ENCODE measurements at places on chromosomes 7 and 10.

DNA sequence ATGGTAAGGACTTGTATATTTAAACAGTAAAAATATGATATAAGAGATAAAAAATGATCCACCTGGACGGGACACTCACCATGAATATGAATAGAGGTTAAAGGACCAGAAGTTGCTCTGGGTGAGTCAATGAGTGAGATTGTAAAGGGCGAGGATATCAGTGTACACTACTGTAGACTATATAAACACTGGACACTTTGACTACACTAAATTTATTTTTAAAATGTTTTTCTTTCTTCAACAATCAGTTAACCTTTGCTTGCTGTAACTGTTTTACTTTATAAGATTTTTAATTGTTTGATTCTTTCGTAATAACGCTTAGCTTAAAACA lies 202.8 kb downstream of the VTI1A start:
- DNase-seq = no peak

DNA sequence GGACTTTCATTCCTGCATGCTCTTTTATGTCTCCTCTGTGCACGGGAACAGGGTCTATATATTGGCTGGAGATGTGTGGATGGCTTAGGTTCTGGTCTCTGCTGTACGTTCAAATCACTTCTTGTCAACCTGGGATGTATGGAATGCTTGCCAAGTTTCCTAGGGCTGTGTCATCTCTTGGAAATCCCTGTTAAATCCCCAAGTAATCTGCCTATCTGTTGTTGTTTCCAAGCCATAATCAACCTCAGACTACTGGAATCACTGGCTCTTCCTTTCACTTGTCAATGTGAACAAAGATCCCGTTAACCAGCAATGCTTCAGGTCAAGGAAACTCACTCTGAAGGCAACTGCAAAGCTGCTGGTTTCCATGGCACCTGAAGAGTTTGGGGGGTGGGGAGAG lies 93.3 kb upstream of the FAM171A1 start:
- DNase-seq = no peak

DNA sequence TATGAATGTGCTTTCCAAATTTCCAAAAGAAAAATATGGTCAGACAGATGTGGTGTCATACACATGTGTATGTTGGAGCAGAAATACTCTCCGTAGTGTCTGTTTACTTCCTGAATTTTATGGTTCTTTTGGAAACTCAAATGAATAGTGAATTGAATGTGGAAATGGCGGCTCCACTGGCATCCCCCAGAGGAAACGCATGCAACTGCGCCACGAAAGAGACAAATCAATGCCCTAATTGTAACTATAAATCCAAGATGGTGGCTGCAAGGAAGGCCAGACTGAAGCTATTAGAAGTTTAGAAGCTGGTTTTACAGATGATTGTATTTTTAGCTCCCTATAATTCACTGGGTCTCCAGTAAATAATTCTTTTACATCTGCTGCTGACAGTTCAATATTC lies 246.7 kb downstream of the FGFR2 start:
- DNase-seq = no peak

DNA sequence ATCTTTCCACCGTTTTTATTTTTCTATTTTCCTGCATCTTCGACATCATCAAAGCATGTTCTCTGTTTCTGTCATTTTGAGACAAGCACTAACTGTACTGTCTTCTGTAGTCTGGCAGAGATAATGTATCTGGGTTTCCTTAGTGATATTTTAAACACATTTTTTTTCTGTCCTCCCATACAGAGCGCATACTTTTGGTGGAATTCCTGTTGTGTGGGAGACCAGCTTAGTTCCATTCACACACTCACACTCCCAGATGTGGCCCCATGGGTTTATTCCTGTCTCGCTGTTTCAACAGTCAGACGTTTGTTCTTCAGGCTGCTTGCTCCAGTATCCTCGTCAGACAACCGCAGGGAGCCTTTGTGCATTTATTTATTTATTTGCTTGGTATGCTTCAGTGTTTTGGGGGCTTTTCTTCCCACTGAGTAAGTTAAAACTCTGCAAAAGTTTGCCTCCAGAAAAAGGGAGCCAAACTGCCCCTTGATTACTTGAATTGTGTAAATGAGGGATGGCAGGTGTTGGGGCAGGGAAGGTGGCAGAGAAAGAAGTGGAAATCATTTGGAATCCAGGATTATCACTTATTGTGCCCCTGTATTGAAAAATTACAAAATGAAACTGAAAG lies 456.8 kb upstream of the KLF6 start:
- DNase-seq = peak; percentile 78

DNA sequence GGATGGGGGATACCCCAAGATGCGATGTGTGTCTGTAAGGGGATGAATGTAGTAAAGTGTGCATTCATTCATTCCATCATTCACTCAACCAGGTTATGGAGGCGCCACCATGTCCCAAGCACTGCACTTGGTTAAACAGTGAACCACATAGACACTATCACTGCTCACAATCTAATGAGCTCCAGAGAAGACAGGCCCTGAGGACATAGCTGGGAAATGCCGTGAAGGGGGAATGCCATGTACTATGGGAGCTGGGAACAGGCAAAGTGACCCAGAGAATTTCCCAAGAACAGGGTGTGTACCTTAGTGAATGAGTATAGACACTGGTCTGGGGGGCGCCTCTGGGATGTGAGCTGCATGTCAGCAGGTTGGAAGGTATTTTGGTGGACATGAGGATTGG lies 44.5 kb upstream of the LBX1 start:
- no peak for DNase-seq

GRCh38 chr7:26343320-26343832 lies 51.7 kb downstream of the SNX10 start:
- no peak for DNase-seq

DNA sequence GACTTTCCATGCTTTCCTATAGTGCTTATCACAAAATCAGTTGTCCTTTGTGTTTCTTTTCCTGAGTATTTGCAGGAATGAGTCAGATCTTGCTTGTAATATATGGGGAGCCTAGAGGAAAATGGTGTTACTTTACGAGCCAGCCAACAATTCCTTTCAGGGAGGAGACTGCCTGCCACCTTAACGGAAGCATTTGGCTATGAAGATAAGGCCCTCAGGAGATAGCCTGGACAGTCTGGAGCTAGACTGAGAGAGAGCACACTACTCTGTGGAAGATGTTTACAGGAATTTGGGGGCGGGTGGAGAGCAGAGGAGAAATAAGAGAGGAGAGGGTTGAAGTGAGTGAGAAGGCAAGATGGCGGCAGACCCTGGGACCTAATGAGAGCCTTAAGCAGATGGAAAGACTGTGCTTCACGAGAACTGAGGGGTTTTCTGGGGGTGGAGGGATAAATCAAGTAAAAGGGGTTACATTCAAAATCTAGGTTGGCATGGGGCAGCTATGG lies 126.3 kb downstream of the SNX10 start:
- no peak for DNase-seq

DNA sequence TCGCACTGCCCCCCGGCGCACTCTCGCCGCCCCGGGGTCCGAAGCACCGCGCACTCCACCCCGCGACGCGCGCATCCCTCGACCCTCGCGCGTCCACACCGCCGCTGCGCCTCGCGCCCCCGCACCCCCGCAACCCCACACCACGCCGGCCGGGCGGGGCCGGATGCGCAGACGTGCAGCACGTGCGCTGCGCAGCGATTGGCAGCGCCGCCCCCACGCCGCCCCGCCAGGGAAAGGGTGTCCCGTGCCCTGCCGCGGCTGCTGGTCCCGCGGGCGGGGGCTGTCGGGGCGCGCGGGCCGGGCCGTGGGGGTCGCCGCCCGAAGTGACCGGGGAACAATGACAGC lies 53.7 kb upstream of the KDM7A start:
- no peak for DNase-seq

GRCh38 chr7:41808541-41808940 lies 105.7 kb upstream of the INHBA start:
- no peak for DNase-seq

DNA sequence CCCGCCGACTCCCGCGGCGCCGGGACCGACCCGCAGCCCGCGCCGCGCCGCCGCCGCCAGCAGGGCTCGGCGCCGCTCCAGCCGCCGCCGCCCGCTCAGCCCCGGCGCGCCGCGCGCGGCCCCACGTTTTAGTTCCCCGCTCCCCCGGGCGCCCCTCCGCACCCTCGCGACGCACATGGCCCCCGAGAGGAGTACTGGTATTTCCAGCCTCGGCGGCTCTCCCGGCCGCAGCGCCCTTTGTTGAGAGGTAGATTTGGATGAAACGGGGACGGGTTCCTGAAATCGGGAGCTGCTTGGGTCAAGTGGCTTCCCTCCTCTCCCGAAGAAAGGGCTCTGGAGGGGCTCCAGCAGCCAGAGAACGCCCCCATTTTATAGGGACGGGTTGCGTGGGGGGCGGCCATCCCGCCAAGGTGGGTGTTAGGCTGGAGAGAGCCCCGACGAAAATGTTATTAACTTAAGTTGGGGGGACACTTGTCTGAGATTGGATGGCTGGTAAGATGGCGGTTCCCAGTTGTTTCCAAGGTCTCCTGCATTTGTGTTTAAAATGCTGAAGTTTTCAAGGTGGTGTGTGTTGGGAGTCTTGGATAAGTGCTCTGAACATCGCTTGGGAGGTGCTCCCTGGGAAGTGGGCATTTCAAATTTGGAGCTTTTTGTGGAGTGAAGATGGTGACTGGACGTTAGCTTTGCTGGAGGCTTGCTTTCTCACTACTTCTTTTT lies 1.2 kb downstream of the BMI1 start:
- DNase-seq = no peak

DNA sequence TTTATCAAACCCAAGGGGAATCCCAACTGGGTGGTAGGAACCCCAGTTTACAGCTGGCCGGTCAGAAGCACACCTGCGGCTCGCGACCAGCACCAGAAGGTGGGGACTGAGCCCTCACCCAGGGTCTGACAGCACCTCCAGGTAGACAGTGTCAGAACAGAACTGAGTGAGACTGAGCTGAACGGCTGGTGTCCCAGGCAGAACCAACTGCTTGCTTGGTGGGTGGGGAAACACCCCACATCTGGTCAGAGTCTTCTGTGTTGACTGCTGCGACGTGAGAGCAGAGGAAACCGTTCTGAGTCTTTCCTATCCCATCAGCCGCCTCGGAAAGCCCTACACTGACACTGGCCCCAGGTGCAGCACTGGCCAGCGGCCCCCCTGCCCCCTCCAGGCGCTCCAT lies 160.7 kb downstream of the MAD1L1 start:
- DNase-seq = no peak

GRCh38 chr10:87605628-87606251 lies 53.9 kb upstream of the PAPSS2 start:
- no peak for DNase-seq

DNA sequence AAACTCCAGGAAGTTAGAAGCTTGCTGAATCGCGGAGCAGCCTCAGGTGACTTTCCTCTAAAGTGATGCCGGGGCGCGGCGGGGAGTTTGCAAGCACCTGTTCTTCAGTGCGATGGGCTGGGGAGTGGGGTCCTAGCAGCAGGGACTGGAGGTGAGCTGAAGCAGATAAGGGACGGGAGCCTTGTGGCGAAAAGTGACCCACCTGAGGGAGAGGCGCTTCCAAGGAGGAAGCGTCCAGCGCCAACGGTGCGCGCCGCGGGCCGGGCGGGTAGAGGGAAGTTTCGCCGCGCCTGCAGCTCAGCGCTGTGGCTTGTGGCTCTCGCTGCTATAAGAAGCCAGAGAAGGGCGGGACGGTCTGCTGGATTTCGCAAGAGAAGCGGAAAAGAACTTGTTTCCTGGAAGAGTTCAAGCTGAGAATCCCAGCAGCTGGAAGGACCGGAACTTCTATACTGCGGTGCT lies at the start of gene STEAP4:
STEAP4 (minus strand) TSS at position 305 of the 459 bp plus-strand sequence. CDS start 22,625 bp downstream, outside the sequence.
- no peak for DNase-seq

GRCh38 chr7:95780665-95781064 lies 8.3 kb downstream of the DYNC1I1 start:
- no peak for DNase-seq

- no peak for DNase-seq
Observed at GRCh38 chr10:61844116-61844822, 57.2 kb upstream of the ARID5B start.

GRCh38 chr10:44051584-44052385 lies 333.1 kb downstream of the CXCL12 start:
- DNase-seq = no peak

DNA sequence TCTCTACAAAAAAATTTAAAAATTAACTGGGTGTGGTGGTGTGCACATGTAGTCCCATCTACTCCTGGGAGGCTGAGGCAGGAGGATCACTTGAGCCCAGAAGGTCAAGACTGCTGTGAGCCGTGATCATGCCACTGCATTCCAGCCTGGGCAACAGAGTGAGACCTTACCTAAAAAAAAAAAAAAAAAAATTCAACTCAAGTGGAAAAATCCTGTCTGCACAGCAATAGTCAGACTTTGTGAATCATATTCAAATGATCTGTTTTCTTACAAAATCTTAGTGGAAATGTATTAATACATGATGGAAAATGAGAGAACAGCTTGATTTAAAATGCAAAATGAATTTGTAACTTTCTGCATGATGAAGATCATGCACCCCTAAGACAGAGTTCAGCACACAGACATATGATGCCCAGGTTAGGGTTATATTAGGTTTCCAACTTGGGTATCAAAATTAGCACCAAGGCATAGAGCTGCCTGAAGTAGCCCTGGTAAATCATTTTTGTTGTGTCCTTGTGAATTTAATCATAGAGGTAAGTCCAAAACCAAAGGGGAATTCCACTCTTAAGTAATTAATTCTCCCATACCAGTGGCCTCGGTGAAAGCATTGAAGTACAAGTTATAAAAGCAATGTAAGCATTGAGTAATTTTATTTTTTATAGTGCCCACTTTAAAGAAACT lies 93.8 kb downstream of the ADD3 start:
- DNase-seq = no peak

GRCh38 chr7:118218413-118219156 lies 5.9 kb upstream of the ANKRD7 start:
- no peak for DNase-seq

DNA sequence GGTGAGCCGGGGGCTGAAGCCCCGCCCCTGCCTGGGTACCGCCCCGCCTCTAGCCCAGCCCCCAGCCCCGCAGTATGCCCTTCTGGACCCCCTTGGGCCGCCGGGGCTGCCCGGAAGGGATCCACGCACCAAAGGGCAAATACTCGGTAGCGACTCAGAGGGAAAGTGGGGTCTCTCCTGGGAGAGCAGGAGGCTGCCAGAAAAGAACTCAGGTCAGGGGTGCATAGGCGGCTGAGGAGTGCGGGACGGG lies 796 bp downstream of the FBXL15 start:
- no peak for DNase-seq

DNA sequence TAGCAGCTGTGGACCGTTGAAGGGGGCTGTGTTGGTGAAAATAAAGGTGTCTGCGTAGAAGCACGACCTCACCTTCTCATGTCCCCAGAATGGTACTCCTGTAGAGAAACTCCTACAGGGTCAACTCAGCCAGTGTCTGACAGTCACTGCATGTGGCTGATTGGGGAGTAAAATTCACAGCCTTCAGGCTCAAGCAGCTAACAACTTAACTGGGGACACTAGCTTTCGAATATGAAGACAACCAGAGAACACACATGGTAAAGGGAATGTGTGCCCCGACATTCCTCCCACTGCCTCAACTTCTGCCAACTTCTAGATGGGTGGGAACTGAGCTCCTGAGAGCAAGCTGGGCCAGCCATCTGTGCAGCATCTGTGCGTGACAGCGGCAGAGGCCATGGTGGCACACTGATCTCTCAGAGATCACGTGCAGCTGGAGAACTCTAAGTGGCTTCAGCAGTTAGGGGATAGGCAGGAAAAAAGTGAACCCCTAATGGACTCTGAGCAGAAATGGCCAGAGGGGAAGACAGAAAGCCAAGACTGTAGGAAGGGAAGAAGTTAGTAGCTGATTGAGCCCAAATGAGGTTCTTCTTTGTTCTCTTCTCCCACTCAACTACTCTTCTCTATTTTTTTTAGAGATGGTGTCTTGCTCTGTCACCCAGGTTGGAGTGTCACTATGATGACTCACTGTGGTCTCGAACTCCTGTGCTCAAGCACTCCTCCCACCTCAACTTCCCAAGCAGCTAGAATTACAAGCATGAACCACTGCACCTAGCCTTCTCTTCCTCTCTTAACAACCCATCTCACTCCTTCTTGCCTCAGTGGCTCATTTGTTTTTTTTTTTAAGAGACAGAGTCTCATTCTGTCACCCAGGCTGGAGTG lies 280.8 kb downstream of the ZEB1 start:
- no peak for DNase-seq
